Mucosa of gallbladder (tissue), 1 donor: ENCODE measurements at places on chromosomes 11 and 22. TPM values are rescaled to one million over a fixed set of nuclear protein-coding genes. Genes with fewer than 3 reads are reported as not detected.

Gene MISFA
- total RNA-seq, result 2.8 TPM

Gene ROBO4
- 13.8 TPM for total RNA-seq

- no peak for DNase-seq
Measured at GRCh38 chr11:18347471-18348125, 25.2 kb downstream of the GTF2H1 start.

Gene NELL1
- 0.29 TPM for total RNA-seq

Gene YPEL1
- total RNA-seq, result 10.0 TPM

- DNase-seq, result no peak
Measured at GRCh38 chr11:34731603-34732002, 110.7 kb downstream of the EHF start.

- no peak for DNase-seq
Measured at GRCh38 chr11:122637541-122637940, 18.0 kb upstream of the UBASH3B start.
